CD4-positive, alpha-beta T cell treated with Interleukin-15 for 4 hours (primary cell): ENCODE measurements at places on chromosomes 3 and 15.
A peak's percentile ranks its signal among the peaks of the same experiment; 100 is the strongest.

- DNase-seq = no peak
These were observed 28.5 kb upstream of the PTPRG start for GRCh38 chr3:61532739-61533500.

GRCh38 chr15:51049081-51049480 is 45.6 kb downstream of the TNFAIP8L3 start:
- no peak for DNase-seq

GRCh38 chr15:52780172-52780980 is 9.8 kb downstream of the ONECUT1 start:
- peak; percentile 57 for DNase-seq

- DNase-seq = no peak
These were observed 318.6 kb downstream of the FGF12 start for GRCh38 chr3:192408647-192409200.

- no peak for DNase-seq
These were observed 9.4 kb downstream of the GPR156 start for GRCh38 chr3:120275618-120276017.

GRCh38 chr3:80232760-80233159 is 465.0 kb upstream of the ROBO1 start:
- no peak for DNase-seq

GRCh38 chr3:2568929-2569328 is 470.3 kb downstream of the CNTN4 start:
- DNase-seq = no peak

DNA sequence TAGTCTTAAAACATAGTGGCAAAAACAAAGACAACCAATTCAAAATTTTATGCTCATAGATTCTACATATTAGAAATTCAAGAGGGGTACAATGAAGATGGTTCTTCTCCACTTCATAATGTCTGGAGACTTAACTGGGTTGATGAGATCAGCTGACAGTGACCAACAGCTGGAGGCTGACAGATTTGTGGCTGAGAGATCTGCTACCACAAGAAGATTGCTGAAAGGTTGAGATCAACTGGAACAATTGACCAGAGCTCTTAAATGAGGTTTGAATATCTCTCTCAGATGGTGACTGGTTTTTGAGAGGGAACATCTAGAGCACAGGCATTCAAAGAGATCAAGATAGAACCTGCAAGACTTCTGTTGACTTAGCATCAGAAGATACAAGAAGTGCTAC is 254.1 kb upstream of the ARPP21 start:
- DNase-seq = no peak

DNA sequence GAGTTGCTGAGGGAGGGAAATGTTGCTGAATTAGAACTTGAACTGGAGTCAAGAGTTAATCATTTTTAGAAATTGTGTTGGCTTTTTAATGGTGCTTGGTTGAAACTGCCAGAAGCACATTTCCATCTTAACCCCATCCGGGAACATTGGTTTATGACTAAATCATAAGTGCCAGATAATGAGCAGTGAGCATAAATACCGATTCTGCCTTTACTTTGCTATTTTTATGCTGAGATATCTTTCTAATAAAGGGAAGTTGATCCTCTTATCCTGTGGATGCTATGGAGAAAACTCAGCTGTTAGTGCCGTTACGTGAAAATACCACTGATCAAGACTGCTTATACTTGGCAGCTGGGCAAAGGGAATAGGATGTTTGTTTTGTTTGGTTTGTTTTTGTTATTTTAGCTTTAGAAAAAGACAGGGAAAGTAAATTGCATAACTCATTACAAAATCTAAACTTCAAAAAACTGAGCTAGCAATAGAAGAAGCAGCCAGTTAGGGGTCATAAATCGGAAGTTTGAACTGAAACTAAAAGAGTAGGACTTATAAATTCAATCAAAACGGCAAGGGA is 813.1 kb downstream of the NAALADL2 start:
- no peak for DNase-seq

DNA sequence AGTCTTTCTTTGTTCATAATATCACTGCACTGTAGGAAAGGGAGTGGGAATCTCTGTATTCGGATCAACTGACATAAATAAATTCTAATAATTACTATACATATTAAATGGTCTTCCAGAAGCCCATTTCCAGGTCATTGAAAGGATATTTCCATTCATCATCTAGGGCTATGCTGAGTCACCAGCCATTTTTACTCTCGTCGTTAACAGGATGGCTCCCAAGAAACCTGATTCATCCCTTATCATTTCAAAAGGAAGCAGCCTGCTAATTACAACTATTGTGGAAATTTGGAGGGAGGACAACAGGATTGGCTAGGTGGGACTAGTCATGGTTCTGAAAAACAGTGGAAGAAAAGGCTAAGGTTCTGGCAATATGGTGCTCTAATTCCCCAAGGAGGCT is 13.6 kb downstream of the GMNC start:
- DNase-seq = no peak

- DNase-seq = no peak
These were observed 107.0 kb downstream of the IGF2BP2 start for GRCh38 chr3:185717627-185718402.

GRCh38 chr3:160999274-160999673 is 105.9 kb downstream of the B3GALNT1 start:
- DNase-seq = no peak

- no peak for DNase-seq
These were observed 557.5 kb downstream of the GOLGA6L6 start for GRCh38 chr15:19984101-19984500.

DNA sequence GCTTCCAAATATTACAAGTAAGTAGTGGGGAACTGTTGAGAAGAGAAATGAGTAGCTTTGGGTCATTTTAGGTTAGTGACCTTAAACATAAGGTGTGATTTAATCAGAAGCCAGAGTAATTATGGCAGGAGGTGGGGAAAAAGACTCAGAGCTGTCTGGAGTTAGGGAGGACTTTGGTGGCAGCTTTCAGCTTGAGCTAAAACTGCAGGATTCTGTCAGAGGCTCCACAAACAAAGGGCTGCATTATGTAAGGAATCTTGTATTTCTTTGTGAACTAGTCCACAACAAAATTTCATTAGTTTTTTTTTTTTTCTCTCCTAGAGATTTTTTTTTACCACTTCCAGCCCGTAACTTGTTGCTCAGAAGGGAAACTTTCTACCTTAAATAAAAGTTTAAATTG is 345.3 kb downstream of the TIGIT start:
- no peak for DNase-seq

DNA sequence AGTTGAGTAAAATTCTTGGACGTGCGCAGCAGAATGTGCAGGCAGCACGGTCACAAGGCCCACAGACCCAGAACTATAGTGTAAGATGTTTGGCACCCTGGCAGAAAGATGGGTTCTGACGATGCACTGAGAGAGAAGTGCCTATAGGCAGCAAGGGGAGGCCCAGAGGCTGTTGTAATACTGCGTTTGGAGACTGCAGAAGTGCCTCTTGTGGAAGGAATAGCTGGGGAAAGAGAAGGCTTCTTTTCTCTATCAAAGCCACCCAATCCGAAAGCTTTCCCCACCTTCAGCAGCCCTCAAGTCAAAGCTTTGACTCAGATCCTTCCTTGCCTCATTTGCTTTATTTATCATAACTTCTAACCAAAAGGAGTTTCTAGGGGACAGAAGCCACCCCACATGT is 5.2 kb upstream of the SIN3A start:
- DNase-seq = no peak

- DNase-seq = no peak
These were observed 70.6 kb downstream of the ACAP2 start for GRCh38 chr3:195372220-195372619.

DNA sequence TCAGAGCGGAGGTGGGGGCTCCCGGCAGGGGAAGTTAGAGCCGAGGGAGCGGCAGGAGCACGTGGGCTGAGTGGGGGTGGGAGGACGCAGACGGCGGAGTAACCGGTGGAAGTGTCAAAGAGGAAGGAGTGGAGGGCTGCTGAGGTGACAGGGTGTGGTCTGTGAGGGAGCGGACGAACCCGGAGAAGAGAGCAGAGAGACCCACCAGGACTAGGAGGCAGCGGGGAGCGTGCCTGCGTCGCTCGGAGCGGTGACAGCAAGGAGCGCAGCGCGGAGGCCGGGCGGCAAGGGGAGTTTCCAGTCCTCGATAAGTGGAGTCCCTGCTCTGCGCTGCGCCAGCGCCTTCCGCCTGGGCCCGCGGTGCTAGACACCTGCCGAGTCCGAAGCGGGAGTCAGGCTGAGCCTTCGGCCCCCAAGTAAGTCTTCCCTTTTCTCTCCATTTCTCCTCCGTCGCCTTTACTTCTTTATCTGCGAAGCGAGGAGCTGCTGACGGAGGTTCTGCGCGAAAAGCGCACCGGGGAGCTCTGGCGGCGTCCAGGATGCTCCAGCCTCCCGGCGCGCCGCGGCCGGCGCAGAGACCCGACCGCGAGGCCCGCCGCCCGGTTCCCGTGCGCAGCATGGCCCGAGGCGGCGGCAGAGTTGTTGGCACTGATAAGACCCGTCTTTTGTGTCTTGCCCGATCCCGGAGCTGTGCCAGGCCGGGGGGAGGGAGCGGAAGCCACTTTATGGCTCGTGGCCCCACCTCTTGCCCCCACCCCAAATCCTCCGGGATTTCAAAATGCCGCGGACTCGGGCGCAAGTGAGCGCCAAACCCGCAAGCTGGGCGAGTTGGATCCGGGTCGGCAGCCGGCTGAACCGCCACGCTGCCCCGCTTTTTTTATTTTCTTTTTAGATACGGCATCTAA is 533.0 kb upstream of the SEMA6D start:
- DNase-seq = no peak

GRCh38 chr3:36969540-36970432 is 23.1 kb downstream of the EPM2AIP1 start:
- peak; percentile 71 for DNase-seq

DNA sequence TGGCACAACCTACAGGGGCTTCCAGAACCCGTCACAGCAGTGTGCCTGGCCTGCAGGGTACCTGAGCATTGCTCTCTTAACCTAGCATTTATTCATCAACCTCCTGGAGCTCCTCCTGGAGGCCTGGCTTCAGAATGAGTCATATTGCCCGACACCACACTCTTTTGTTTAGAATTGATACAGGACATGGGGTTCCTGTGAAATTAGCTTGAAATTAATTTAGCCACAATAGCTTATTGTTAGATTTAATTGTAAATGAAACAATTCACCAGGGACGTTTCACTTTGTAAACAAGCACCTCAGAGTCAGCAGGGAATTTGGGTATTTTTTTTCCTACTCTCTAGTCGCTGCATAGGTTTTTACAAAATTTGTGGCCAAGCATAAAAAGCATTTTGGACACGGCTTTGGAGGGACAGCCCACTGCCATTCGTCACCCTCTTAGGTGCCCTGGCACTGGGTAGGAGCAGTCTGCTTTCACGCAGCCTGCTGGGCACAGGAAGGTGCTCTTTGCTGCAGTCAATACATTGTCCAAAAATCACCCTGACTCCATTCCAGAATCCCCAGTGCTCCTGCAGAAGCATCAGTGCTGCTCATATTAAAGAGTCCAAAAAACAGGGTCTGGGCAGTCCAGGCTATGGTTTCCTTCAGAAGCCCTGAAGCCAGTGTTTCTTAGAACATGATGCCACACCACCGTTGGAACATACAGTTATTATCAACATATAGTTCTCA is 60.8 kb upstream of the MEF2A start:
- DNase-seq = no peak

DNA sequence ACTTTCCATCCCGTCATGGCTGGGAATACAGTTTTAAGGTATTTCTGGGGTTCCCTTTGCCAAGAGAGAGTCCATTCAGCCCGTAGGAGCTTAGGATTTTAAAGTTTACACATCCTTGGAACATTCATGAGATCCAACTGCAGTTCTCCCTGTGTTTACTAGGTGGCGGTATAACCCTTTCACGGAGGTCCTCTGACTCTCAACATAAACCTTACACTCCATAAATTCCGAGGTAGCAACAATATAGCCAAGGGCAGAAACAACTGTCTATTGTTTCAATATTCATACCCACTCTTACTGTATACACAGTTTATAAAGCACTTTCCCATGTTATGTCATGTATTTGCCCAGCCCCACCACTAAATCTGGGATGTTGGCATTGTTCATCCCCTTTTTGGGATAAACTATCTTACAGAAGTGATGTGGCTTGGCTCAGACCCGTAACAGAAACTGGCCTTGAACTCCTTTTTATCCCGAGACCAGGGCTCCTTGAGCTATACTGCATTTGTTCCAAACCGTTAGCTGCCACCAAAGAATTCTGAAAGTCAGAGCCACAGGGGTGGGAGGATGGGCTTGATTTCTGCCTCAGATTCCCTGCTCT is 69.2 kb upstream of the COL6A5 start:
- peak; percentile 7 for DNase-seq

GRCh38 chr3:62242831-62243509 is 130.4 kb downstream of the FEZF2 start:
- no peak for DNase-seq

DNA sequence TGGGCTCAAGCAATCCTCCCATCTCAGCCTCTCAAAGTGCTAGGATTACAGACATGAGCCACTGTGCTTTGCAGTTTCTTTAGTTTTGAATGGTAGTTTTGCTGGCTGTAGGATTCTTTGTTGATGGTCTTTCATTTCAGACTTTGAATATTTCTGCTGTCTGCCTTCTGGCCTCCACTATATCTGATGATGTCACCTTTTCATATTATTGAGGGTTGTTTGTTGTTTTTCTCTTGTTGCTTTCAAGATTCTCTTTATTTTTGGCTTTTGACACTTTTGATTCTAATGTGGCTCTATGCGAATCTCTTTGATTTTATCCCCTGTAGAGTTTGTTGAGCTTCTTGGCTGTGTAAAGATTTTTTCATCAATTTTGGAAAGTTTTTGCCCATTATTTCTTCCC is 79.0 kb upstream of the MANF start:
- no peak for DNase-seq

GRCh38 chr3:25056036-25056755 is 371.9 kb upstream of the RARB start:
- DNase-seq = no peak
